ENCODE measurements at places on chromosomes 1 and 21.

GRCh38 chr1:244087611-244088010 lies 36.5 kb downstream of the ZBTB18 start:
- no peak for DNase-seq

DNA sequence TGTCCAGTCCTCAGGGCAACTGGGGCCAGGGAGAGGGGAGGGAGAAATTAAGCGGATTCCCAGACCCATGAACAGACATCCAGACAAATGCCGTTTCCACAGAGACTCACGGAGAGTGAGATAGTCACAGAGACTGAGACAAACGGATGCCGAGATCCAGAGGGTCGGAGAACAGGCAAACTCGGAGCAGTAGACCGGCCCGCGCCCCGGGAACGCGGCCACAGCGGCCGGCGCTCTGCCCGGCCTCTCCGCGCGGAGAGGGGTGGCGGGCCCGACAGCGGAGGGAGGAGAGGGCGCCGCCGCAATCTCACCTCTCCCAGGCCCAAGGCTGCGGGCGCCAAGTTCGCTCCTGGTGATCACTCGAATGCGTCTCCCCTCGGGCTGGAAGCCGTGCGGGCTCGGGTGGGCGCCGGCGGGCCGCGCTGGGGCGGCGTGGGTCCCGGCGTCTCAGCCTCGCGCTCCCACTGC lies 831 bp upstream of the FOXD2 start:
- peak; percentile 48 for DNase-seq

GRCh38 chr1:172203135-172203823 lies 217.2 kb upstream of the C1orf105 start:
- no peak for DNase-seq

DNA sequence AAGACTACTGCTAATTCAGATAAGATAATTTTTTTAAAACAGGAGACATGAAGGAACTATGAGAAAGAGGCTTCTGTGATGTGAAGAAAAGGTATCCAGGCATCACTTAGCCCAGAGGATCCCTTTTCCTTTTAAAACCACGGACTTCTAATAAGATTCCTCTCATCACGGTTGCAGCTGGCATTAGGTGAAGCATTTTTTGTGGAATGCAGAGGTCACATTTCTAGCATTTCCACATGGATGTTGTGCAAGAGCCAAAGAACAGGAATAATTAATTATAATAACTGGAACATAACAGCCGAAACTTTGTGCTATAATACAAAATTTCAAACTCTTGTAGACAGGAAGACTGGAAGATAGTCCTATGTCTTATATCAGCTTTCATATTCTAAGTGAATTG lies 27.6 kb downstream of the CYP2J2 start:
- no peak for DNase-seq

GRCh38 chr1:173176246-173176645 lies 30.9 kb downstream of the TNFSF4 start:
- no peak for DNase-seq

- DNase-seq: no peak
Measured at GRCh38 chr1:190759807-190760206, 282.1 kb upstream of the BRINP3 start.

GRCh38 chr1:161747801-161748200 lies 1.8 kb upstream of the DUSP12 start:
- DNase-seq: no peak

DNA sequence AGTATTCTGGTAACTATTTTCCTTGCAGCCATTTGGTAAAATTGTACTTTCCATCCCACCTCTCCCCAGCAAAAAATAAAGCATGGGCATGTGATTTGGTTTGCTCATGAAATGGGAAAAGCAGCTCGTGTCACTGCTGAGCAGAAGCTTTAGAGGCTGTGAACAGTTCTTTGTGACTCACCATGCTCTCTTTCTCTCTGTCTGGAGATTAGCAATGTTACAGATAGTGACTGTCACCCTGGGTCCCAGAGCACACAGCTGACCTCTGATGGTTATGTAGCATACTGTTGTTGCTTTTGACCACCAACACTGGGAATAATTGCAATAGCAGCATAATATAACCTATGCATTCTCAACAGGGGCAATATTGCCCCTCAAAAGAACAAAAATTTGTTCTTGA lies 70.6 kb downstream of the RGS2 start:
- no peak for DNase-seq

GRCh38 chr1:60073605-60074278 lies at the start of gene C1orf87:
TSS of gene C1orf87 (minus strand) at chr1:60073770. CDS start at chr1:60072643, 1,127 bp downstream.
- no peak for DNase-seq

- DNase-seq: no peak
Measured at GRCh38 chr1:150787455-150787854, 20.6 kb downstream of the CTSK start.

DNA sequence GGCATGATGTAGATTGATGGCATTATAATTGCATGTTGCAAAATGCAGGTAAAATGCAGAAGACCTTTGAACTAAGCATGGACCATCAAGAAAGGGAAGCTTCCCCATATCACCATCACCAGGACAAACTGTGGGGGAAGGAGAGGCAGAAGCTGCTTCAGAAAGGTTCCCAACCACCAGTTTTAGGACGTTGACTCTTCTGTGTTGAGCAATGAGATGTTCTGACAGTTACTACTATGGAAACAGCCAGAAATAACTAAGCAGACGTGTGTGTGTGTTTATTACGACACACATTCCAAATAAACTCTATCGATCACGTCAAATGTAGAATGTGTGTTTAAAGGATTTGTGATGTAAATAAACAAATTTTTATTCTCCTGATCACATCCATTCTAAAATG lies 110.2 kb upstream of the PLD5 start:
- no peak for DNase-seq

GRCh38 chr1:225711236-225711937 lies 58.5 kb upstream of the ENAH start:
- DNase-seq: no peak

DNA sequence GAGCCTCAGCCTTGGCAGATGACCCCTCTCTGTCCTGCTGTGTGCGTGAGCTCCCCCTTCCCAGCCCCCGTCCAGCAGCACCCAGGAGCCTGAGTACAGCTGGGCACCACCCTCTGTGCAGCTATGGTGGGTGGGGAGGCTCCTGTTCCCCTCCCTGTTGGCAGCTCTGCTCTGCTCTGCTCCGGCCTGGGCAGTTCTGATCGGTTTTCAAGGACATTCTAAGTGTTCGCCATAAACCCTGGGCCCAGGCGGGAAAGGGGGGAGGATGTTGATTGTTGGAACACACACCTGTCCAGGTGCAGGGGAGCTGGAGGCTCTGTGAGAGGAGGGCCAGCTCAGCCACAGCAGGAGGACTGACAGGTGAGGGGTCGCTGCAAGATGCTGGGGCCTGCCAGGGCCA lies at the start of gene CLCNKB:
Gene CLCNKB (plus strand): TSS at position 262 of the 400 bp plus-strand sequence. CDS start 711 bp downstream, outside the sequence.
- no peak for DNase-seq

GRCh38 chr1:200040481-200041138 lies 13.1 kb downstream of the NR5A2 start:
- no peak for DNase-seq

DNA sequence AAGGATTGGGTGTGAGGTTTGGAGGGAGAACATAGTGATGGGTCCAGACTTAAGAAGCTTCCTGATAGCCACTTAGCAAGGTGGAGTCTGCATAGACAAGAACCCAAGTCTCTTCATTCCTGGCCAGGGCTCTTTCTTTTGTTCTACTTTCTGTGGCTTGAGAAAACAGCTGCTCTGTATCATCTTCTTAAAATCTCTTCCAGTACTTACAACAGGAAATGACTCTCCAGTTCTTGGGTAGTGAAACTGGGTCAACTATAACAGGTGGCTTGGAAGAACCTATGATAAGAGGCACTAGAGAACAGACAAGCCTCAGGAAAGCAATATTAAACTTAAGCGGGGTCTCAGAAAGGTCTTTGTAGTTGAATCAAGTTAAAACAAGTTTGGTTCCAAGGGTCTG lies 148.1 kb upstream of the USP24 start:
- no peak for DNase-seq

GRCh38 chr1:221926441-221926840 lies 184.6 kb upstream of the DUSP10 start:
- DNase-seq: no peak

GRCh38 chr1:37660664-37661063 lies 26.0 kb upstream of the RSPO1 start:
- no peak for DNase-seq

DNA sequence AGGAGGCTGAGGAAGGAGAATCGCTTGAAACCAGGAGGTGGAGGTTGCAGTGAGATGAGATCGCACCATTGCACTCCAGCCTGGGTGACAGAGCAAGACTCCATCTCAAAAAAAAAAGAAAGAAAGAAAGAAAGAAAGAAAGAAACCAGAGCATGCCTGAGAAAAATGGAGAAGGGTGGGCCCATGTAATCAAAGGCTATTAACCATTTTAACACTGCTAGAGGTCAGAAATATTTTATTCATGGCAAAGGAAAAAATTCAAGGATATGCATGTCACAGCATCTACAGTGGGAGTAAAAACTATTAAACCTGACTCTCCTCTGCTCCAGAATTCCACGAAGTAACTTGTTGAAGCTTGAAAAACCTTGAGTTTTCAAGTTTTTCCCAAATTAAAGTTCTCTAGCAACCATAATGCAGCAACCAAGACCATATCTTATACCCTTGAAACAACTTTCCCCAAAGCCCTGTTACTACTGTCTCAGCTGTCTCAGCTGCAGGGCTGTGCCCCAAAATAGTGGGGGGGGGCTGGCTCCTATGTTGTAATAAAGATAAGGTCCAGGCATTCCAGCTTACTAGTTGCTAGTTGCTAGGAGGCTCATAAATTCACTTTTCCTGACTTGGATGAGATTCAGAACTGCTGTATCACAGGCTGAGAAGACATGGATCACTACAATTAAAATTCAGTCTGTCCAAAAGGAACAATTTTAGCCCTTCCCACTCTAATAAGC lies 112.9 kb upstream of the SOD1 start:
- no peak for DNase-seq

DNA sequence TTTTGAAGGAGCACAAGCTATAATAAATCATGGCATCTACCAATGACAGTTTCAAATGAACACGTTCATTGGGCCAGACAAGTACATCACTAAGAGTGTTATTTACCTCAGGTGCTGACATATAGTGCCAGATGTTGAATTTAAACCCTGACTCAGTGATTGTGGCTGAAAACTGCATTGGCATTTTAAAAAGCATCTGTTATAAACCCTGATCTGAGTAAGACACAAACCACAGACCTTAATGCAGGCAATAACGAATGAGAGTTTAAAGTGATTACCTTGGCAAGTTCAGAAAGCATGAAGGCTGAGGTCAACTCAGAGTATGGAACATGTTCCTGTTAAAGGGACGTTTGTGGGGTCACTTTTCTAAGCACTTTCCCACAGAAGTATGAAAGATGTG lies 865.1 kb upstream of the TMPRSS15 start:
- DNase-seq: no peak

DNA sequence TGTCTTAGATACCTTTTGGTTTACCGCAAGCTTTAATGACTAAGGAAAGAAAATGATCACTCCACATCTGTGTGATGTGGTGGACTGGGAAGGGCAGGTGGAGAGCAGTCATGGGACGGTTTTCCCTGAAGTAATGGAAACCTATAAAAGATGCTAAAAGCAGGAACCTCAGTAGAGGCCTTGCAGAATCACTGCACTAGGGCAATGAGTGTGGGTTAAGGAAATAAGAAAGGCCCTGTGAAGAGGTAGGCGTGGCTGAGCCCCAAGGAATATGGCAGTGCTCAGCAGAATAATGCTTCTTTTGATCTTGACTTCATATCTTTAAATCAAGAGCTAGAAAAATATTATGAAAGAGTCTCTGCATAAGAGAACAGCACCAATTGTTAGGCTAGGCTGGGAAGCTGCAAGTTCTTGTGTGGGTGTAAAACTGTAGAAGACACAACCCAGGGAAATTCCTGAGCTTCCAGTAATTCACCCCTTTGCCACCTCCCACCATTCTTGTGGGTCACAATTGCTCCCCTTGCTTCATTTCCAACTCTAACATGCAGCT lies 49.9 kb downstream of the CLCA4 start:
- DNase-seq: no peak

GRCh38 chr1:89257041-89257440 lies 15.6 kb downstream of the GBP5 start:
- DNase-seq: no peak

DNA sequence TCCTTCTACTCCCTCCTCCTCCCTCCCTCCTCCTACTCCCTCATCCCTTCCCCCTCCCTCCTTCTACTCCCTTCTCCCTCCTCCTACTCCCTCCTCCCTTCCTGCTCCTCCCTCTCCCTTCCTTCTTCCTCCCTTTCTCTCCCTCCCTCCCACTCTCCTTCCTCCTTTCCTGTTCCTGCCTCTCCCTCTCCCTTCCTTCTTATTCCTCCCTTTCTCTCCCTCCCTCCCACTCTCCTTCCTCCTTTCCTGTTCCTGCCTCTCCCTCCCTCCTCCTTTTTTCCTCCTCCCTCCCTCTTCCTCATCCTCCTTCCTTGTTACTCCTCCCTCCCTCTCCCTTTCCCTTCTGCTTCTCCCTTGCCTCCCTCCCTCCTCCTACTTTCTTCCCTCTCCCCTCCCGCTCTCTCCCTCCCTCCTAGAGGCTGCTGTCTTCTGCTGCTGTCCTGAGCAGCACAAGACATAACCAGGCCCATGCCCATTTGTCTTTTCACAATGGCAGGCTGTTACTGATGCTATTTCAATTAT lies 41.1 kb downstream of the WNT9A start:
- no peak for DNase-seq

DNA sequence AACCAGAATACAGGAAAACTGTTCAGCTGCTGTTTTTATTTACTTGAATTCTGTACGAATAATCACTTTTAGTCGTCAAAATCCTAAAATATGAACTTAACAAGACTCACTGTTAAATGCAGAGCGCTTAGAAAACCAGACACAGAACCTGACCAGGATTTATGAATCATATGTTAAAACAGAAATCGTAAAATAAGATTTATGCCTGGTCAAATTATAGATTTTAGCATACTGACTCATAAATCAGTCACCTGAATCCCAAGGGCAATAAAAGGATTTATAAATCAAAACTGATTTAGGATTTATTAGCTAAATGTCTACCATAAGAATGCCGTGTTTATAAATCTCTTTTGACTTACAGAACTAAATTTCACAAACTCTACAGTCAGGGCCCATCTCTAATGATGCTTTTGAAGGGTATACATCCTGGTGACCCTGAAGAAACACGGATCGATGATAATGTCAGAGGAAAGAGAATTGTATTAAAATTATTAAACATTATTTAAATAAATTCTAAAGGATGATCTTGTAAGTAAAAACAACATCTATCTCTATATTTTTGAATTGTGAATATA lies 28.8 kb downstream of the CYYR1 start:
- no peak for DNase-seq

Measured in NK-92 treated with Interleukin-12 subunit alpha and Interleukin-12 subunit beta, amount 100 ng/mL, for 24 hours (cell line).